ENCODE measurements at places on chromosomes 13 and 19.
A peak's percentile ranks its signal among the peaks of the same experiment; 100 is the strongest.

DNA sequence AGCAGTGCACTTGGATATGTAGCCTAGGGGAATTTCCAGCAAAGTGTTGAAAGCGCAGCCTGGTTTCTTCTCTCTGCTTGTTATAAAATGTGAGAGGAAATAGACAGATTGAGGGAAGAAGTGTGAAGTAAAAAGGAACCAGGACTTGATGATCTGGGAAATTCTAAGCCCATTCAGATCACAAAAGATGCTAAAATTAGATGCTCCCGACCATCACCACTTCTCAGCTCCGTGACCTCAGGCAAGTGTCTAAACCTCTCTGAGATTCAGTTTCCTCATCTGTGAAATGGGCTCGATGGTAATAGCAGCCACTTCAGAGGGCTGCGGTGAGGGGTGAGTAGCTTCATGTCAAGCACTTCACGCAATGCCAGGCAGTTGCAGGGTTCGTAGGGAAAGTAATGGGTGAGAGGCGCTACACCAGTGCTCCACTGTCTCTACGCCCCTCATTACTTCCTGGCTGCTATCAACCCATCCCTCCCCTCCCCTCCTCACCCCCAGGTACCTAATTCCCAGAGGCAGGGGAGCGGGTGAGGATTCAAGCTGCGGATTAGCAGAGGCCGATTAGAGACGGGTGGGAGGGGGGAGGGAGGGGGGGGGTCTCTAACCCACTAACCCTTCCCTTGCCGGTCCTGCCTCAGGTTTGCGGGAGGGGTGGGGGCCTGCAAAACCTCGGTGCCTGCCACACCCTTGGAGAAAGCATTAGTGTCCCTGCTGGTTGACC, 9.0 kb upstream of the NFIC start:
- peaks cover 35% of the 10 kb centered on the region for H3K27me3 ChIP-seq
- H3K36me3 ChIP-seq = no peaks in the 10 kb centered on the region
- H3K4me3 ChIP-seq = peak overlapping the region; percentile 68
- no peak for DNase-seq

- DNase-seq = no peak
- H3K27ac ChIP-seq = no peak overlapping the region
- H3K36me3 ChIP-seq = no peaks in the 10 kb centered on the region
- peaks cover 2% of the 10 kb centered on the region for H3K4me1 ChIP-seq
These were observed 228.6 kb downstream of the LMO7 start for GRCh38 chr13:75864718-75865117.

DNA sequence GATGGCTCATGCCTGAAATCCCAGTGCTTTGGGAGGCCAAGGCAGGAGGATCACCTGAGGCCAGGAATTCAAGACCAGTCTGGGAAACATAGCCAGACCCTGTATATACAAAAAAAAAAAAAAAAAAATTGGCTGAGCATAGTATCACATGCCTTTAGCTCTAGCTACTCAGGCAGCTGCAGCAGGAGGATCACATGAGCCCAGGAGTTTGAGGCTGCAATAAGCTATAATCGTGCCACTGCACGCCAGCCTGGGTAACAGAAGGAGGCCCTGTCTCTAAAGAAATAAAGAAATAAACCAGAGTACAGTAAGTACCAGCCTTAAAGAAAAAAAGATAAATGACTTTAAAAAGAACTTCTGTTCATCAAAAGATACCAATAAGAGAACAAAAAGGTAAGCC, 52.9 kb downstream of the FAM124A start:
- H3K4me1 ChIP-seq = peaks cover 13% of the 10 kb centered on the region
- no peak overlapping the region for H3K27ac ChIP-seq
- no peak overlapping the region for H3K4me3 ChIP-seq
- no peak for DNase-seq
- H3K27me3 ChIP-seq = peaks cover 2% of the 10 kb centered on the region

GRCh38 chr13:20691616-20692015, 11.9 kb upstream of the IL17D start:
- H3K27ac ChIP-seq = no peak overlapping the region
- peaks cover 13% of the 10 kb centered on the region for H3K27me3 ChIP-seq
- H3K4me1 ChIP-seq = no peaks in the 10 kb centered on the region
- no peak for DNase-seq

DNA sequence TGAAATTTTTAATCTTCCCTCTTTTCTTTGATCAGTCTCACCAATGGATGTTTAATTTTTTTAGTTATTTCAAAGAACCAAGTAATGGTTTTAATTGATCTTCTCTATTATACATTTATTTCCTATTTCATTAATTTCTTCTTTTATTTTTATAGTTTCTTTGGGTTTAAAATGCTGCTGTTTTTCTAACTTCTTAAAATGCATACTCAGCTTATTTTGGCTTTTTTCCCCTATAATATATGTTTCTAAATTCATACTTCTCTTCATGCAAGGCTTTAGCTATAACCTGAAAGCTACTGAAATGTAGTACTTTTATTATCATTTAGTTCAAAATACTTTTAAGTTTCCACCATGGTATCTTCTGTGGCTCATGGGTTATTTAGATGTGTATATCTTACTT, 53.9 kb downstream of the ANKRD10 start:
- no peak for DNase-seq
- no peak overlapping the region for H3K4me3 ChIP-seq
- H3K36me3 ChIP-seq = peaks cover 3% of the 10 kb centered on the region
- H3K27ac ChIP-seq = no peak overlapping the region
- peaks cover 5% of the 10 kb centered on the region for H3K27me3 ChIP-seq

DNA sequence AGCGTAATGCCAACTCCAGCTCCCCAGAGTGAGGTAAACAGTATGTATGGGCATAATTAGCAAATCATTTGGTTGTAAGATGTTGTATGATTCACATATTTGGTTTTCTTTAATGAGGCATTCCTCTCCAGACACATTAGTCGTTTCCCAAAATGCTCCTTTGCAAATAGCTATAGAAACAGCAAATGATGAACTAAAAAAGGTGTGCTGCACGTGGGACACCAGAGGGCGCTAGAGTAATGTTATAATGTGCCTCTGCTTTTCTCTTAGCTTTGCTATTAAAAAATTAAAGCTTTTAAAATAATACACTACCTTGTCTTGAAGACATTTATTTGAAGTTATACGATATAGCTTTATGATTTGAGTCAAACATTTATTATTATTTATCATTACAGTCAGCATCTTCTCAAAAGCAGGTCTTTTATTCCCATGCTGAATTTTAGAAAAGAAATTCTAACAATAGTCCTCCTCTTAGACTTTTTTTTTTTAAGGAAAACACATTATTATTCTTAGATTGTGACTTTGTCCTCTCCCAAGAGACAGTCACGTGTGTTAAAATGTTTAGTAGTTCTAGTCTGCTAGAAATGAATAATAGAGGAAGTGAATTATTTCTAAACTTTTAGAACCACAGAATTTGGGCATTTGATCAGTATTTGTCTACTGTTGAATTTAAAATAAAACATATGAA, 121.6 kb upstream of the FRY start:
- DNase-seq = peak; percentile 38
- no peak overlapping the region for H3K4me3 ChIP-seq

DNA sequence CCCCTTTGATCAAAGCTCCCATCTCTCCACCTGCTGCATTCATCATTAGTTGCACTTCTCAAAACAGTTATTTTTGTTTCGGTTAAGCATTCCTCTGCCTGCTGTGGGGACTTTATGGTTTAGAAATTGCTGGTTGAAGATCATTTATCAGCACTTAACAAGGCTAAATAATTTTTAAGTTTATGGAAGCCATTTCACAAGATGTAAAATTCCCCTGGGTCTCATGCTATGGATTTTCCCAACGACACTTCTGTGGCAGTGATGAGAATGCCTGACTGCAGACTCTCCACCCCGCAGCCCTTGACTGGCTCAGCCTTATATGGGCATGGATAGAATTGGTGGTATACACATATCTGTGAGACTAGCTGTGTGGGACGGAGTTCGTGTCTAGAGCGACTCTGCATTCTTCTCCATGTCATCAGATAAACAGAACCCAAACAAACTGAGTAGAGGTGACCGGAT, 52.8 kb downstream of the COL4A2 start:
- no peak for DNase-seq
- H3K4me1 ChIP-seq = no peaks in the 10 kb centered on the region
- no peak overlapping the region for H3K27ac ChIP-seq
- H3K4me3 ChIP-seq = no peak overlapping the region
- H3K36me3 ChIP-seq = no peaks in the 10 kb centered on the region

- H3K36me3 ChIP-seq = peaks cover 9% of the 10 kb centered on the region
- no peak for DNase-seq
- peak overlapping the region; percentile 62 for H3K27ac ChIP-seq
- peaks cover 61% of the 10 kb centered on the region for H3K4me1 ChIP-seq
These were observed 180.3 kb downstream of the SHISA2 start for GRCh38 chr13:25871389-25872125.

Measured in activated T-helper 1 cell treated with anti-CD3 and anti-CD28 coated beads, Interleukin-12 subunit alpha, Interleukin-12 subunit beta, Interleukin-2, Interleukin-4 antibody, amounts not matched to agents 30 ng/mL and 10 ng/mL and 1 ng/mL, durations not matched to agents 14 hours and 24 hours and 36 hours (primary cell).